NCI-H524 treated with DMSO at 0.1 percent for 48 hours (cell line): ENCODE measurements at places on chromosomes 1 and 21.

- DNase-seq = no peak
These were observed 11.7 kb downstream of the COL6A2 start for GRCh38 chr21:46109313-46110221.

- no peak for DNase-seq
These were observed 22.4 kb downstream of the VPS45 start for GRCh38 chr1:150089846-150090520.

DNA sequence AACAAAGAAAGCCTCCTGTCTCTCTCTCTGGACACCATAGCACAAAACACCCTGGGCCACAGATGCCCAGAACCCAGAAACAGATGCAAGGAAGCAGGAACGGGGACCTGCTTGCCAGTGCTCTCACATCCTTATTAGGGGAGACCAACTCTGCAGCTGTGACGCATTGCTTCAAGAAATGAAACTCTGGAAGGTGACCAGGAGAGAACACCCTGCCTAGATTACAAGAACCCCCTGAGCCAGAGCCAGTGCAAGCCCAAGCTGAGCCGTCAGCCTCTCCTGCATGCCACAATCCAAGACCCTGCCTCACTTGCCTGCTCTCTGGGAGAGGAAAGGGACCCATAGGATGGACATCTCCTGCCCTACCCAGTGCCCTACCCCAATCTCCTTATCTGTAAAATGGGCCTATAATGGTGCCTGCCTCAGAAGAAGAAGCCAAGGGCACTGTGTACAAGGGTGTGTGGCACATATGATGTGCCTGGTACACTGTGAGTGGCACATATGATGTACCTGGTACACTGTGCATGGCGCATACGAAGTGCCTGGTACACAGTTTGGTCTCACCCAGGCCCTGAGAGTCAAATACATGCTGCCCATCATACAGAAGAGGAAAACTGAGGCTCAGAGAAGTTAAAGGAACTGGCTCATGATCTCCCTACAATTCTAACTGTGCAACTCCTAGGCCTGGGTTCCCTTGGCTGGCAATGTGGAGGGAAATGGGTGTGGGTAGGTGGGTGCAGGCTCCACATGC is 16.8 kb upstream of the FAM131C start:
- DNase-seq = no peak

DNA sequence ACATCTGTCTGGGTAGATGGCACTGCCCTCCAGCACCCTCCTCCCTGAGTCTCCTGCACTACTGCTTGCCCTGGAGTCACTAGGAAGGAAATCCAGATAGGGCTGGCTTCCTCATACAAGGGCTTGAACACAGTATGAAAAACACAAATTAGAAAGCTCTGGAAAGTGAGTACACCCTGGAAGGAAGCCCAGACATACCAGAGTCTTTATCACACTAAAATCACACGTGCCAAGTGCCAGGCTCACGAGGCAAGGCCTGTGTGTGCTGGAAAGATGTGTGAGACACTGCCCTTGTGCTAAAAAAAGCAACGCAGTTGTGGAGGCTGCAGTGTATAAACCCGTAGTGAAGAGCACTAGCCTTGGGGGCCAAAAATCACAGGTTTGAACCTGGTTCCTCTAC is 28.3 kb upstream of the S100A7 start:
- DNase-seq = no peak

GRCh38 chr1:18320051-18320450 is 160.7 kb upstream of the KLHDC7A start:
- DNase-seq = no peak

DNA sequence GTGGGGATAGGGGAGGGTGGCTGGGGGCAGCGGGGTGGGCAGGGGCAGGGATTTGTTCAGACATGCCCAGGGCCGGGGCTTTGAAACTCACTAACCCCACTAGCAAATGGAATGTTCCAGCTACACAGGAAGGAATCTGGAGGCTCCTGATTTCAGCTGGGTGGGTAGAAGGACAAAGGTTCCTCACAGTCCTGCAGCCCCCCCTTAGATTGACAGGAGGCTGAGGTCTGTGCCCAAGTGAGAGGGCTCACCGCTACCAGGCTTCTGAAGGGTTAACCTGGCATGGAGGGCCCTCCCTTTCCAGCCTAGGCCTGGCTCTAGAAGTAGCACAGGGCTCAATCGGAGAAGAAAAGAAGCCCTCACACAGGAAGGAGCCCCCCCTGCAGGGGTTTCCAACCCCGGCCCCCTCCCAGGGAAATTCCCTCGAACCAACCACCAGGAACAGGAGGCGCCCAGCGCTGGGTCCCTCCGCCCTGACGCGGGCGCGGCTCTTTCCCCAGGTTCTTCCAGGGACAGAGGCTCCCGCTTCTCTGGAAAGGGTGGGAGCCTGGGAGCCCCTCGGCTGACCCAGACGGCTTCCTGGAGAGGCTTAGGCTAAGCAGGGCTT is 3.3 kb downstream of the EPHA2 start:
- DNase-seq = no peak

DNA sequence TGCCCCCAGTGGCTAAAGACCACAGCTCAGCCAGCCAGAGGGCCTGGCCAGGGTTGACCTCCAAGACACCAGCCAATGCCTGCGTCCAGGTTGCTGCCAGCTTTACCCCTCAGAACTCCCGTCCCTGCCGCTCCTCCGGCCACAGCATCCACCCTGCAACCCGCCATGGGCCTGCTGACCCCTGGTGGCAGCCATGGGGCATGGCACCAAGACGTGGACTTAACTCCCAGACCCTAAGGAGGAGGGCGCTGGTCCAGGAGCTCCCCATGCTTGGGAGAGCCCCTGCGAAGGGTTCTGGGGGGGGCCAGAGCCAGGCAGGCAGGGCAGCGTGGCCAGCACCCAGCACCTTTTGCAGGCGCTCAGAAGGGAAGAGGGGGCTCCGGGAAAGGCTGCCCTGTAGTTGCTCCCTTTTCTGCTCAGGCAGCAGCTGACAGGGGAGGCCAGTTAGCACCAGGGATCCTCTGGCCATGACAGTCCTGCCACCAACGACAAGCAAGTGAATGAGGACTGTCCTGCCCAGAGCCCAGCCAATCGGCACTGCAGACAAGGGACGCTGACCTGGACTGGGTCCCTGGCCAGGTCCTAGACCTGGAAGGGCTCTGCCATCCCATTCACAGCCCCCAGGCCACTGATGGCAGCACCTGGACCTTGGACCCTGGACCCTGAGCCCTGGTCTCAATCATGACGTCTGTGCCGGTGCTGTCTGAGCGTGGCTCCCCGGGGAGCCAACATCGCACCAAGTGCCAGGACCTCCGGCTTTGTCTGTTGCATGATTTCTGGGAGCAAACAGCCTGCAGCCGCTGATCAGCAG is 246.2 kb downstream of the NPHP4 start:
- DNase-seq = no peak

- peak; percentile 15 for DNase-seq
These were observed 3.1 kb upstream of the SELENON start for GRCh38 chr1:25796811-25797458.

GRCh38 chr1:233197940-233198339 is 97.6 kb downstream of the PCNX2 start:
- no peak for DNase-seq

- DNase-seq = no peak
These were observed 577.2 kb upstream of the ZRANB2 start for GRCh38 chr1:71657891-71658679.

DNA sequence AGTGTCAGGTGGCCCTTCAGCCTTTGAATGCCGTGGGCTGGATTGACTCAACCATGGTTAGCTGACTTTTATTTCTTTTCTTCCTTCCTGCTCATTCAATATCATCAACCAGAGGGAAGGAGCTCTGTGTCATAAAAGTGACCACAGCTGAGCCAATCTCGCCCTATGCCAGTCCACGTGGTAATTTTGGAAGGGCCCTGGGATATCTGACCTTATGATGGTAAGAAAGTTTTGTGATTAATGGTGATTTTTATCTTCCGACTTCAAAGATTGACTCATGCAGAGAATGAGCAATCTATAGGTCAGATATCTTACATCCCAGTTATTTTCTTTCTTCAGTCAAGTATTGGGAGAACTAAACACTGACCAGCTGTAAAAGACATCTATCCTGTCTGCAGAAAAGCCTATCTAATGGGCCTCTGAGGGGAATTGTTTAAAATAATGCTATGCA is 170.3 kb downstream of the ZC3H11B start:
- DNase-seq = no peak

GRCh38 chr1:111769517-111770146 is 13.9 kb downstream of the DDX20 start:
- DNase-seq = no peak

DNA sequence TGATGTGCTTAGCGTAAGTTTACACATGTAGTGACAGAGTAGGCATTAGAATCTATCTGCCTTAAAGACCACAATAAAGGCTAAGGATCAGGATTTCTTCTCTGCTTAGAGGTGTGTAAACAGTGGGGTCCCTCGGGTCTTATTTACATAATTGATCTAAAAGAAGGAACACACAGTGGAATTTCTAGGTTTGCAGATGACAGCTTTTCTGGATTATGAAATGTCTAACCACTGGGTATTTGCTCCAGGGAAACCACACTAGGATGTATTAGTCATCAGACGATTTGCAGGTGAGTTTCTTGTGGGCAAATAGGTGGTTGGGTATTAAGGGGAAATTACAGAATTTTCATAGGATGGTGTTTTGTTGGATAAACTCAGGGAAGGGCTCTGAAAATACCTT is 5.8 kb downstream of the LRRC8D start:
- DNase-seq = no peak

DNA sequence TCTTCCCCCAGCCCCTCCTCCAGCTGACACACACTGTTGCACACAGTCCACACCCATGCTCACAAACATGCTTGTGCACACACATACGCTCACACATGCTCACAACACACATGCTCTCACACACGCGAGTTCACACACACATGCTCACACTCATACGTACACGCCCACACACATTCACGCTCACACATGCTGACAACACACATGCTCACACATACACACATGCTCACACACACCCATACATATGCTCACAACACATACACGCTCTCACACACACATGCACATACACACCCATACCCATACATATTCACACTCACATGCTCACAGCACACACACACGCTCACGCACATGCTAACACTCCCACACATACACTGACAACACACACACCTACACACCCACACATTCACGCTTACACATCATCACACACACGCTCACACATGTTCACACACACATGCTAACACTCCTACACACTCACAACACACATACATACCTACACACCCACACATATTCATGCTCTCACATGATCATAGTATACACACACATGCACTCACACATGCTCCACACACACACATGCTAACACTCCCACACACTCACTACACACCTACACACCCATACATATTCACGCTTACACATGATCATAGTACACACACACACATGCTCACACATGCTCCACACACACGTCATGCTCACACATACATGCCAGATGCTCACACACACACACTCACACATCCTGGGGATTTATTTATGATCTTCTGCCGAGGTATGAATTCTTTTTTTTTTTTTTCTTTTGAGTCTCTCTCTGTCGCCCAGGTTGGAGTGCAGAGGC is 10.7 kb downstream of the DRAXIN start:
- no peak for DNase-seq

GRCh38 chr1:33010932-33011731 is 25.6 kb downstream of the AK2 start:
- no peak for DNase-seq

GRCh38 chr1:26579681-26580111 is 50.1 kb downstream of the RPS6KA1 start:
- DNase-seq = no peak

GRCh38 chr1:228147151-228147693 is 2.5 kb upstream of the GJC2 start:
- DNase-seq = no peak

DNA sequence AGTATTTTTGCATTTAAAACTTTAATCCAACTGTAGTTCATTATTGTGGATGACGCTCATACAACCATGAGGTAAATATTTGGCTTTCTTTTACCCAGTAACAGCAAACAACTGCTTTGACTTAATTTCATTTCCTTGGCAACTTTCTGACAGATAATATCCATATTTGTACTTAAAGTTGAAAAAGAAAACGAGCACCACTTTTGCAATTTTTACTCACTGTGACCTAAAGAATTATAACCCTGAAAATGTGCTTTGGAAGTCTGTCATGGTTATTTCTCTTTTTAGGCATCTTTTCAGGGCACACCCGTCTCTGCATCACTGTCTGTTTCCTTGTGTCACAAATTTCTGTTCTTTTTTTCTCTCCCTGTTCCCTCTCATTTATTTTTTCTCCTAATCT is 918 bp upstream of the CD2 start:
- DNase-seq = no peak

GRCh38 chr1:226984521-226985238 is 44.6 kb downstream of the COQ8A start:
- DNase-seq = no peak

GRCh38 chr1:70887936-70888335 is 159.7 kb downstream of the PTGER3 start:
- DNase-seq = no peak

DNA sequence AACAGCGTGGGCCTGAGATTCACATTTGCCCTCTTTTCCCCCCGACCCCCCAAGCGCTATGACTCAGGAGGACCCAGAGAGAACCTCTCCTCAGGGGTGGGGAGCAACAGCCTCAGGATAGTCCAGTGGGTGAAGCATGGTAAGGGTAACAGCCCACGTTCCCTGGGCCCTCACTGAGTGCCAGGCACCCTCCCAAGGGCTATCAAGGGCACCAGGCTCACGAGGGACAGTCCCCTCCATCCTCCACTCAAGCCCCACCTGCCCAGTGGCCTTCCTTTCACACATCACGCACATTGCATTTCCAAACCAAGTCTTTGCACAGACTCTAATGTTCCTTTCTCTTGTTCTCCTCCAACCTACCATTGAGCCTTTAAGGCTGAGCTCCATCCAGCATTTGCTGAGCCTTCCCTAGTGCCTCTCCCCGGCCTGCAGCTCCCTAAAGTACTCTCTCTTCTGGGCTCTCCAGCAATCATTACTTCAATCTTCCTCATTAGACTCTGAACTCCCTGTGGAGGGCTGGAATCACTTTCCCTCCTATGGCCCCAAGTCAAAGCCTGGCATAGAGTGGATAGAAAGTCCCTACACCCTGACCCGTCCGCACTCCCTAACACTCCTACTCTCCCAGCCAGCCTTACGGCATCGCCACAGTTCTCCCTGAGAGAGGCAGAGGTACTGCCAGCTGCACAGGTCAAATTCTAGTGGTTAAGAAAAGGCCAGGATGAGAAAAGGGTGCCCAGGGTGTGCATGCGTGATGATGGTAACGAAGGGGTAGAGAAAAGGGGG is 1.0 kb downstream of the AKR7A2 start:
- no peak for DNase-seq

DNA sequence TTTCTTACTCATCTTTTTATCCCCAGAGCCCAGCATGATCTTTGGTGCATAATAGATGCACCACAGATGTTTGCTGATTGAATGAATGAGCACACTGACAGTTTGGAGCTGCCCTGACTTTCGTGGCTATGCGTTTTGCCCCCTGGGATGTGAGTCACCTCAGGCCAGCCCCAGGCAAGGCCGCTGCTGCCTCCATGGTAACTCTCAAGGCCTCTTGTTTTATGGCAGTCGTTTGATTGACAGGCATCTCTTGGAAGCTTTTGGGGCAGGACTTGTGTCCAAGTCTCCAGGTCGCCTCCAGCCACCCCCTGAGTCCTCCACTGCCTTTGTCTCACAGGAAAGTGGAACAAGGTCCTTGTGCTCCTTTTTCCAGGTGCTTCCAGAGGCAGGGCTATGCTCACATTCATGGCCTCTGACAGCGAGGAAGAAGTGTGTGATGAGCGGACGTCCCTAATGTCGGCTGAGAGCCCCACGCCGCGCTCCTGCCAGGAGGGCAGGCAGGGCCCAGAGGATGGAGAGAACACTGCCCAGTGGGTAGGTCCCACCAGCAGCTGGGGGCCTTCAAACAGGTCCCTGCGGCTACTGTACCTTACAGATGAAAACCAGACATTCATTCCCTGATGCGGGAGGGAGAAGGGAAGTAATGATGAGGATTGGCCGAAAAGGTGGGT is 11.2 kb downstream of the PSEN2 start:
- DNase-seq = no peak
